ENCODE measurements at places on chromosomes 2 and 18. TPM values are rescaled to one million over a fixed set of nuclear protein-coding genes. Genes with fewer than 3 reads are reported as not detected.

DNA sequence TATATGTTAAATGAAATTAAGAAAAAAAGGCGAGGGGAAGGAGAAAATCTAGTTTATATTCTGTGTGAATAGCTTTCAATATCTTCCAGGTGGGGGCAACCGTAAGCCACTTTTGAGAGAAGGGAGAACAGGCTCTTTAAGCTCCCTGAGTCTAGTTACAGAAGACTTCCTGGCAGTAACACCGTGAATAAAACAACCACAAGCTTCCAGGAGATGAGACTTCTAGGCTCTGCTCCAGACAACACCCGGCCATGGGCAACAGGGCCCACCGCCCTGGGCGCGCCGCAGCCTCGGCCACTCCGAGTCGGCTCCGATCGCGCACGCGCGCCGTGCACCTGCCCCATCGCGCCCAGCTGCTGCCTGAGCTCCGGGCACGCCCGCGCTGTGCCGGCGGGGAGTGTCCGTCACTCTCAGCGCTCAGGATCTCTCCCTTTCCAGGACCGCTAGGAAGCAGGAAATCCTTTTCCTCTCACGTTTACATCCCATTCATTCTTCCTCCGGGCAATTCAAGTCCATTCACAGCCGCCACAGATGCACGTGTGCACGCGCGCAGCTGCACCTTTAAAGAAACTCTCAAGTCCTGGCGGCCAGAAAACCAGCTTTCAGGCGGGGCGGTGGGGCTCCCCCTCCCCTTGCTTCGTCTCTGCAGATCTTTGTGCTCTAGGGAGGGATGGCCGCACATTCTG lies 19.4 kb upstream of the PAX3 start:
- peak; percentile 87 for DNase-seq

DNA sequence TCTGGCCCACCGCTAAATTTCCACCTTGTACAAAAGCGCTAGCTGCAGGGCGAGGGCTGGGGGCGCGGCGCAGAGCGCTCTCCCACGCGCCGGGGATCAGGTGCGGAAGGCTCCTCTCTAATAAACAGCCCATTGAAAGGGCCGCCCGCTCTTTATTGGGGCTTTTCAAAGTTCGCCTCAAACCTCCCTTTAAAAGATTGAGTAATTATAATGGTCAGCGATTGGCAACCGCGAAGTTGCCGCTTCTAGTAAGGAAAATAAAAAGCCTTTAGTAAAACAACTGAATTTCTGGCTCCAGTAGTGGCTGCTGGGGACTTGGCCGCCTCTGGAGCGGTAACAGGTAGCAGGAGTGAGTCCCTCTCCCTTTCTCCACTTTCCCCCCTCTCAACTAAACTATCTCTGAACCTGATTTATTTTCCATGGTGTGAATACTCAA lies 755 bp downstream of the NEUROD1 start:
- DNase-seq: no peak

The LRP1B gene
- 0.20 TPM for total RNA-seq

DNA sequence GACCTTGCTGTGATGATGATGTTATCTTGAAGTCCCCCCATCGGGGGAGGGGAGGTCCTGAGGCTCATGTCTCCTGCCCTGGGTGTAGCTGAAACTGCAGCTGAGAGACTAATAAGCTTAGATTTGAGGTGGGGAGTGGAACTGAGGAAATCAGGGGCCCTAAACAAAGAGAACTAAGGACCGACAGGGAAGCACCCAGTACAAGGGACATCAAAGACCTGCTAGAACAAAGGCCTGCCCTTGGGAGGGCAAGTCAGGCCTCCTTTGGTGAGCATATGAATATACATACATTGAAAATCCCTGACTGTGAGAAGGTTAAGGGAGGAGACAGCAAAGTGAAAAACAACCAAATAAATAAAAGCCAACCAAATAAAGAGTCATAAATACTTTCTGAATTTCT lies 1132.5 kb upstream of the CELF4 start:
- no peak for DNase-seq

The CCL20 gene
- total RNA-seq: 24.4 TPM

DNA sequence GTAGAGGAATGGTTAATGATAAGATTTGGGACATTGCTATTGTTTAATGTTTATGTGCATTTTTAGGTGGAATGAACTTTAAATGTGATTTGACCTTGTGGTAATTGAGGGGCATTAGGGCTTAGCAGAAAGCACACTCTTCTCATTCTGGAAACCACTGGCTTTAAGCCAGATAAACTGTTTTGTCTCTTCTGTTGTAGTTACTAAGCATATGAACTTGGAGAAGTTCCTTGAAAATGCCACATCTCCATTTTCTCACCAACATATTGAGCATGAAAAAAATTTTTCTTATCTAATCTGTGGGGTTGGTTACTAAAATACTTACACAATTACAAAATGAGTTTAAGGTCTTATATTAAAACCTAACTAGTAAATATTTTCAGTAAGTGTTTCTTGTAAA lies 70.8 kb upstream of the FSHR start:
- DNase-seq: no peak

- no peak for DNase-seq
These were observed 28.6 kb upstream of the TMEM87B start for GRCh38 chr2:112026509-112026908.

DNA sequence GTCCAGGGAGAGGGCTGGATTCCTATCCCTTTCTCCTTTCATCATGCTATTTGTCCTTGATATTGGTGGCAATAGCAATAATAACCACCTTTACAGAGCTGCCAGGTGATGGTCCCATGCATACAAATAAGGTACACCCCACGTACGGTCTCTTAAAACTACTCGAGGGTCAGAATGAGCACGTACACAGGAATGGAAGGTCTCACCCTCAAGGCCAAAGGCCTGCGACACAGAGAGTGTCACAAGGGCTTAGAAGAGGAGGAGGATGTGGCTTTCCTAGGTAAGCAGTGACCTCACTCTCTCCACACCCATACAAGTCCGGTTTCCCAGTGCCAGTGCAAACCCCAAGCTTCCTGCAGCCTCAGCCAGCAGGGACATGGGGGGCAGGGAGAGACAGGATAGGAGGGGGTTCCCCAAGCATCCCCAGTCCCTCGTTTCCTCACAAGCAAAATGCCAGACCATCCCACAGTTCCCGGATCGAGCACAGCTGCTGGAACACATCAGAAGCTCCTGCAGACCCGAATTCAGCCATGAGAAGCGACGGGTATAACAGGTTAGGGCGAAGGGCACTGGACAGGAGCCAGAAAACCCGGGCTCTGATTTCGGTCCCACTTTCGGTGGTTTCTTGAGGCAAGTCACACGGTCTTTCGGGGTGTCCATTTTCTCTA lies 49.2 kb downstream of the PLB1 start:
- peak; percentile 63 for DNase-seq

The PKDCC gene
- total RNA-seq: 79.3 TPM

The CD8A gene
- total RNA-seq: 4.1 TPM

The GPC1 gene
- 15.4 TPM for total RNA-seq

DNA sequence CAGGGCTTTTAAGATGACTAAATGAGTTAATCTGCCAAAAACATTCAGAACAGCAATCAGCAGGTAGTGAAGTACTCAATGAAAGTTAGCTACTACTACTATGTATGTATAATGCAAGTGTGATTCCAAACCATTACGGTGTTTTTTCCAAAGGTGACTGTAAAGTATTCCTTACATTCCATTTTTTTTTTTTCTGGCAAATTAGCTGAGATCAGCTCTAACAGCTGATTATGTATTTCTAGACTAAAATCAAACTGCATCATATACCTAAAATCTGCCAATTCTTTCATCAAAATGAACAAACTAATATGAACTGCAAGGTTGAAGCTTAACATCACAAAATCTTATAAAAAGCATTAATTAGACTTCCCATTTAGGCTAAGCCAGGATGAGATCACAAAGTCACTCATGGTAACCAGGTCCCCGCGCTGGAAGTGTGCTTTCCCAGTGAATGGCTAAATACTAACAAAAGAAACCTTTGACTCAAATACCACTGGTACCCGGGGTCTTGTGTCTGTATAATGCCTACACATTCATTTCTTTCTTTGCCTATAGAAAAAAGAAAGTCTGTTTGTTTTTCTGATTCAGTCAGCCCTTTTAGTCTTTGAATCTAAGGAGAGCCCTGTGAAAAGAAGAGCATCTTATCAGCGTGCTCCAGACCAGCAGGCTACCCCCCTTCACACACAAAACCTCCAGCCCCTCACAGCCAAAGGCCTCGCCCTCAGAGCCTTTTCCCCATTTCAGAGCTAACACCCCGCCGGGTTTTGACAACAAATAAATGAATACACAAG lies 88.3 kb downstream of the RBMS1 start:
- DNase-seq: no peak

Data from mucosa of descending colon (tissue), 3 donors.